ENCODE measurements at places on chromosomes 13 and 19.

- DNase-seq = no peak
Observed at GRCh38 chr13:105147461-105147860, 1388.0 kb downstream of the EFNB2 start.

DNA sequence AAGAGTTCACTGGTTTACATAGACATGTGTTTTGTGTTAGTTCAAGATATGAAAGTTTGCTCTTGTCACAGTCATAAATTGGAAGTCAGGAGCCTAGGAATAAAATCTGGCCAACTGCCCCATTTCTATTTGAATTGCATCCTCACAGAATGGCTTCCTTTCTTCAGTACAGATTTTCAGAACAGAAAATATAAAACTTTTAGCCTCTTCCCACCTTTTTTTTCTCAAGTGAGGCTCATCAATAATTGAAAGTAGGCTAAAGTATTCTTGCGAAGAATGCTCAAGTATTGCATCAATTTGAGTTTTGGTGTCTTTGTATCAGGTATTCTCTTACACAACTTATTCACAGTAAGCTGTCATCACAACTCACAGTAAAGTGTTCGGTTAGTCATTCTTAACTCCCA lies 802.7 kb downstream of the PCDH9 start:
- DNase-seq = no peak

GRCh38 chr13:53285896-53286430 lies 257.4 kb downstream of the OLFM4 start:
- no peak for DNase-seq

- DNase-seq = no peak
Observed at GRCh38 chr19:18975011-18975410, 34.0 kb upstream of the HOMER3 start.

GRCh38 chr19:6421075-6422014 lies 3.3 kb downstream of the KHSRP start:
- DNase-seq = no peak

DNA sequence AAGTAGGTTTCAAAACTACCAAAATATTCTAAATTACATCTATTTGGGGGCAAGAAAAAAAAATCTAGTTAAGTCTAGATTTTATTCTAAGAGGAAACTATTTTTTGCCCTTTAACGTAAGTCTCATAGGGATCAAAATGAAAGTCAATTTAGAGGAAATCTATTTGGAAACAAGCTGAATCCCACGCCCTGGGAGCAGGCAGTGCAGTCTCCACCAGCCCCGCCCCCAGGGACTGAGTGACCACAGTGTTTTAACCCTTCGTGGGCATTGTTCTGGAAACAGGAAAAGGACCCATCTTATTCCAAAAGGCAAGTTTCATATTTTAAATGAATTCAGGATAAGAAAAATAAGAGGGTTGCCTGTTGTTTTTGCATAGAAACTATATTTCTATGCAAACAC lies 209.7 kb downstream of the SPRY2 start:
- DNase-seq = peak; percentile 36

GRCh38 chr13:21942061-21942460 lies 271.2 kb downstream of the FGF9 start:
- DNase-seq = no peak

GRCh38 chr19:58275564-58275963 lies 3.2 kb upstream of the ZNF8 start:
- no peak for DNase-seq

GRCh38 chr19:18868380-18869022 lies 27.5 kb downstream of the CERS1 start:
- DNase-seq = peak; percentile 66

GRCh38 chr13:36214163-36214921 lies at the start of gene SOHLH2:
SOHLH2 (minus strand) TSS chr13:36214556; CDS start chr13:36214526, 30 bp downstream.
- no peak for DNase-seq

- DNase-seq = no peak
Observed at GRCh38 chr19:2574971-2575630, 99.2 kb downstream of the GADD45B start.

DNA sequence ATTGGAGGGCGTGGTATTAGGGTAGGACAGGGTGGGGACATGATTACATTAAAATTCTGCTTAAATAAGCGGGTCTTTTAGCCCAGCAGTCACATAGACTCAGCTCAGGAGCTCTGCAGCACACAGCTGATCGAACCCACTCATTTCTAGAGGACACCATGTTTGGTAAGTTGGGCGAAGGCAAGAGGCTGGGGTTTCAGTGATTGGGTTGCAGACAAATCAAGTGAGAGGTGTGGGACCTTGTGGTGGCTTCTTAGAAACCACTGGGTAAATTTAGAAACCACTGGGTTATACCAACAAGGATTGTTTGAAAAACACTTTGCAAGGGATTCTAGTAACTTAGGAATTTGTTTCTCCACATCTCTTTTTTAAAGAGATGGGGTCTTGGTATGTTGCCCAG lies at the start of gene LEUTX:
Gene LEUTX, plus strand, starts transcription at position 92 of the 400 bp plus-strand sequence. Its CDS starts 67 bp downstream, at position 159.
- DNase-seq = no peak

- DNase-seq = no peak
Observed at GRCh38 chr13:59691501-59692066, 472.1 kb downstream of the DIAPH3 start.

DNA sequence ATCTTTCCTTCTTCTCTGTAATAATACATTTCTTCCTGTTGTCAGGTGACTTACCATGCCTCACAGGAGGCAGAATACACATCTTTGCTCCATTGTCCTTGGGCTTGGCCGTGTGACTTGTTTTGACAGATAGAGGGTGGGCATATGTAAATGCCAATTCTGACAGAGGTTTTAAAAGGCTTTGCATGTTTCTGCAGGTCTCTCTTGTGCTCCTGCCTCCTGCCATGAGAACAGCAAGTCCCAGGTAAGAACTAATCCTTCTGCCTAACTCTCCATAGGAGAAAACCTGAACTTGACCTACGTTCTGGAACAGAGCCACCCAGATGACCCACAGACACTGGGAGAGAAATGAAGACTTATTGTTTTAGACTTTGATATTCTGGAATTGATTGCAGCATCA lies 88.7 kb upstream of the TNFSF11 start:
- DNase-seq = no peak

DNA sequence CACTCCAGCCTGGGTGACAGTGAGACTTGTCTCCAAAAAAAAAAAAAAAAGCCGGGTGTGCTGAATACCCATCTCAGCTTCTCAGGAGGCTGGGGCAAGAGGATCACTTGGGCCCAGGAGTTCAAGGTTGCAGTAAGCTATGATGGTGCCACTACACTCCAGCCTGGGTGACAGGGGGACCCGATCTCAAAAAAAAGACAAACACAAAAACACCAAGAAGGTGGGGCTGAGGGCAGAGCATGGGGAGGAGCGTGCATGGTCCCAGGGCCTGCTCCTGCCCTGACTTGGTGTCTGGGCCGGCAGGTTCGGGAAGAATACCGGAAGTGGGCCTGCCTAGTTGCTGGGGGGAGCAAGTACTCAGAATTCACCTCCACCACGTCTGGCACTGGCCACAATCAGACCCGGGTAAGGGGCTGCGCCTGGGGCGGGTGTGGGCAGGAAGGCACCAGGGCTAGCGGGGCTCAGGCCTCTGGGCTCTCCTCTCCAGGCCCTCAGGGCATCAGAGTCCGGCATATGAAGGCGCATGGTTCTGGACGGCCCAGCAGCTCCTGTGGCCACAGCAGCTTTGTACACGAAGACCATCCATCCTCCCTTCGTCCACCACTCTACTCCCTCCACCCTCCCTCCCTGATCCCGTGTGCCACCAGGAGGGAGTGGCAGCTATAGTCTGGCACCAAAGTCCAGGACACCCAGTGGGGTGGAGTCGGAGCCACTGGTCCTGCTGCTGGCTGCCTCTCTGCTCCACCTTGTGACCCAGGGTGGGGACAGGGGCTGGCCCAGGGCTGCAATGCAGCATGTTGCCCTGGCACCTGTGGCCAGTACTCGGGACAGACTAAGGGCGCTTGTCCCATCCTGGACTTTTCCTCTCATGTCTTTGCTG lies 11.3 kb downstream of the DDX39A start:
- DNase-seq = no peak

DNA sequence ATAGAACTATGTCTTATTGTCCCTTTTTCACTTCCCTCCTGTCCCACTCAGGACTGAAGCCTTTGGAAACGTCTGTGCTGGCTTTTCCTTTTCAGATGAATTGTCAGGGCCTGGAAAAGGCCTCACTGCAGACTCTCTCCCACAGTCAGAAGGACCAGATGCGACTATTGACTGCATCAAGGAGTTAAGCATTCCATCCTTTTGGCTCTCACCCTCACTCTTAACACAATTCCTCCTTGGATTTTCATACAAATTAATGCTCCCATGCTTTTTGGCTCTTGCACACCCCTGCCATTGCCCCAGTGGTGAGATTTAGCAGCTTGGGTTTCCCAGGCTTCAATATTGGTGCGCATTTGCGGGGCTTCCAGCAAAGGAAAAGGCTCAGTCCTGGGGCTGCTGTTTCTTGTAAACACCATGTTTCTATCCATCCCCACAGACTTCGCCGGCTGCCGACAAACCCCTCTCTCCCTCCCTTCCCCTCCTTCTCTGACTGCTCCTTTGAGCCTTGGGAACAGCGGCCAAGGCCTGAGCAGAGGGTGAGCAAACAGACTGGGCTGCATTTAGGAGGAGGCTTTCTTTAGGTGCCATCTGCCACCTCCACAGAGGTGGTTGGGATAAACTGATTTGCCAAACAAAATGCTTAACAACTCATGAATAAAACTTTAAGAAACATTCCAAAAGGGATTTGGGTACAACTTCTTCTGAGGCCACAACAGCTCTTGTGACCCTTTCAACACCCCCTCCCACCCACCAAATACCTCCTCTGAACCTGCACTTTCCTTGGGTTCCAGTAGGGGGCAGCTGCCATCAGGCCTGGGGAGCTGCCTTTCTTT lies 48.6 kb upstream of the PCDH8 start:
- DNase-seq = no peak

DNA sequence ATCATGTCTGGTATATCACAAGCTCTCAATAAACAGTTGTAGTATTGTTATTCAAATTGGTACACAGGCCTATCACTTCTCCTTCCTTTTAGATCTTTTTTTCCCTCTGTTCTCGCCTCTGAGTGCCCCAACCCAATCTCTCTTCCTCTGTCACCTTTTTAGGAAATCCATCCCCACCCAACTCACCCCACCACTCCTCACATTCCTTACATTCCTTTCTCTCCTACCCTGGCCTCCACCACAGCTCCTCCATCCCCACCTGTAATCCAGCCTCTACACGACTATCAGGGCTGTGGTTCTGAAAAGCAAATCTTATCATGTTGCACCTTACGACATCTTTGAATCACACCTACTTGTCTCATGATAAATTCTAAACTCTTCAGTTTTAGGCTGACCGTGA lies 545.4 kb upstream of the GPC6 start:
- DNase-seq = no peak

- no peak for DNase-seq
Observed at GRCh38 chr13:62357887-62358645, 942.4 kb upstream of the PCDH20 start.

- DNase-seq = no peak
Observed at GRCh38 chr19:2613507-2614295, 88.8 kb downstream of the GNG7 start.

DNA sequence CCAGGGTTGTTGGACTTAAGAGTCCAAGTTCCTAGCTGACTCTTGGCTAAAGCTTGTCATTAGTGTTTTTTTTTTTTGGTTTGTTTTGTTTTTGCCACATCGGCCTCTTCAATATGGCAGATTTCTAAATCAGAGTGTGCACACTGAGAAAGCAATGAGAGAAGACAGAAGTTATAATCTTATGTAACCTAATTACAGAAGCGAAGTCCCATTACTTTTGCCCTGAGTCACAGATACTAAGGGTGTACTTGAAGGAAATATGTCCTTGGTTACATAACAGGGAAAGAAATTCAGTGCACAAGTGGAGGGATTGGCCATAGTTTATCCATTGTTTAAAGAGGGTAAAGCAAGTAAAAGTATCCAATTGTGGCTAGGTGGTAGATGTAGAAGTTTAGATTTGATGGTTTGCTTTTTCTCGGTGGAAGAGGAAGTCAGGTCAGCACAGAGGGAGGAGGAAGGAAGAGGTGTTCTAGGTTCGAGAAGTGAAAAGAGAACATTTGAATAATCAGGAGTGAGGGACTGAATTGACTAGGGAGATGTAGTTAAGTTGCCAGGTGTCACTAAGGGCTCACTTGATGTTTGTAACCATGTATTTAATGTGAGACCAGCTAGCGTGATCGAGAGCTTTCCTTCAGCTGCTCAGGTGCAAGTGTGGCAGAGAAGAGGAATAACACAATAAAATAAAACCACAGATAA lies 12.2 kb downstream of the GTF2F2 start:
- DNase-seq = no peak

GRCh38 chr13:30364133-30364532 lies 56.8 kb upstream of the KATNAL1 start:
- DNase-seq = no peak

GRCh38 chr13:31862828-31863227 lies 123.5 kb downstream of the RXFP2 start:
- DNase-seq = no peak

DNA sequence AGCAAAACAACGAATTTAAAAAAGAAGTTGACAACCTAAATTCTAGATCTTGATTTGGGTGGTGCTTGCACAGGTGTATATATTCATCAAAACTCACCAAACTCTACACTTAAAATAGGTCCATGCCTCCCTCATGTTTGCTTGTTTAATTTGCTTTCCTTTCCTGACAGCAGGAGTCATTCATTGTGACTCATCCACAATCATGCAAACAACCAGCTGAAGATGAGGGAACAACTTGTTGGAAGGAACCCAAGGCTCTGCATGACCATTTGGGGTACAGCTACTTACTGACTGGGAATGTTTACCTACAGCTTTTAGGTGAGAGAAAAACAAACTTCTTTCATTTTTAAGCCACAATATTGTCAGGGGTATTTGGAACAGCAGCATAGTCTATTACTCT lies 96.6 kb downstream of the RXFP2 start:
- DNase-seq = no peak

DNA sequence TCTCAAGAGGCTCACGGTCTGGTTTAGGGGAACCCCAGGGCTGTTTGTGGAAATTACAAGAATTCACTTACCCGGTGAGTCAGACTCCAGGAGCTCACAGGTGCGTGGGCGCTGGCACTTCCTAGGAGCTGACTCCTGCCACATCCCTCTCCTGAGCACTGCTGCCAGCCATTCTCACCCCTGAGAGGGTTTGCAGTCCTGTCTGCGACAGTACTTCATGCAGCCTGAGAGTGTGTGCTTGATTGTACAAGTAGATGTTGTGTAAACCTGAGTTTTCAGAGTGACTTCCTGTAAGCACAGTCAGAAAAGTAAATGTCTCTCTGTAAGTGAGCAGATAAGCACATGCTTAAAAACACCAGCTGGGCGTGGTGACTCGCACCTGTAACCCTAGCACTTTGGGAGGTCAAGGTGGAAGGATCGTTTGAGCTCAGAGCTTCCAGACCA lies 8.1 kb downstream of the MRPL4 start:
- no peak for DNase-seq

- no peak for DNase-seq
Observed at GRCh38 chr13:113402471-113403254, 38.7 kb upstream of the GRTP1 start.

Data from right kidney (tissue), 9 donors.